ENCODE measurements at places on chromosomes 13 and 19.
A peak's percentile ranks its signal among the peaks of the same experiment; 100 is the strongest.

GRCh38 chr13:88417801-88418200 is 746.6 kb downstream of the SLITRK5 start:
- DNase-seq, result no peak

- DNase-seq, result no peak
Observed at GRCh38 chr19:30762651-30763050, 390.5 kb downstream of the ZNF536 start.

- peak; percentile 96 for DNase-seq
Observed at GRCh38 chr13:42762917-42763316, 18.5 kb upstream of the FAM216B start.

- DNase-seq, result no peak
Observed at GRCh38 chr13:72552731-72553130, 174.7 kb downstream of the MZT1 start.

DNA sequence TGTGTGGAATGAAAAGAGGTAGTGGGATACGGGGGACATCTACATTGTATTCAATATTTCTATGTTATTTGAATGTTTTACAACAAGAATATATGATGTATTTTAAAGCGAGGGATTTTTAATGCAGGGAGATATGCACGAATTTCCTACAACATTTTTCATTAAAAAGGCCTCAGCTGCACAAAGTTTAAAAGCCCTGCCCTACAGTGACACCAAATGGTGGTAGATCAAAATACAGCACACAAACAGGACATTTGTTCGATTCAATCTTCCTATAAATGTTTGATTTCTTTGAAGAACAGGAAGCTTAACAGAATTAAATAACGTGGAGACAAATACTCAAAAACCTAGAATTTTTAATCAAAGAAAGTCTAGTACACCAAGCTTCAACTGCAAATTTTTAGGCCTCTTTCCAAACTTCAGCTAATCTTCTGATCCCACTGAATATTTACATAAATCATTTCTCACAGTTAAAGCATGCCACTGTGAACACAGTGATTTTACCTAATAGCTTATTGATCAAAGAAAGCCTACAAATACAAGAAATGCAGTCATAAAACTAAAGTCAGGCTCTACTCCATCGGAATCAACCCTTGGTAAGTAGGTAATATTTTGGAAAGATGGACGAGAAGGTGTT is 257.2 kb downstream of the DIAPH3 start:
- DNase-seq, result peak; percentile 28

DNA sequence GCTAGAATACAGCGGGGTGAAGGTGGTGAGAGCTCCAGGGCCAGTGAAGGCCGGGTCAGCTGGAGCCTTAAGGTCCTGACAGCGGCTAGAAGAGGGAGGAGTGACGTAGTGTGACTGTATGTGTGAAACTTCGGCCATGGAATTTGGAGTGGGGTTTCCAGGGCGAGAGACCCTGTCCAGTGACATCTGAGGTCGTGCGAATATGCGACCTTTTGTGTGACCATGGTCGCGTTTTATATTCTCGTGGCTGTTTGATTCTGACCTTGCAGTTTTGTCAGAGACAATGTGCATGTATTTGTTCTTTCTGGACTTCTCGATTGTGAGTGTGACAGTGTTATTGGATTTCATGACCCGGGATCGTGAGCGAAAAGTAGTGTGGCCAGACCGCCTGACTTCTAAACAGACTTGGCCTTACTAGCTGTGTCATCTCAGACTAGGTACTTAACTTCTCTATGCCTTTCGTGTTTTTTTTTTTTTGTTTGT is 405 bp upstream of the ZNF569 start:
- DNase-seq, result peak; percentile 2

DNA sequence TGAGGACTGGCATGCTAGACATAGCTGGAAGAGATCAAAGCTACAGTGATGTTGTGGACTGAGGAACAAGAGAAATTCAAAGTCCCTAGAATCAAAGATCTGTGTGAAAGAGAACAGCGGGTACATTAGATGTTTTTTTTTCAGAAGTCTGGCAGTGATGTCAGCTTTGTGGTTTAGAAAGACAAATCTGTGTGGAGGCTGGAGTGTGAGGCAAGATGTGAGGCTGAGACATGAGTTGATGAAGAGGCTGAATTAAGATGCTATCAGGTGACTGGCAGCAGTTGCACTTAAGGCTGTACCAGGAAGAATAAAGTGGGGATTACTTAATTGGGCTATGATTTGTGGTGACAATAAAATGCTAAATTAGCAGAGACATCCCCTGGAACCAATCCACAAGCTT is 46.5 kb downstream of the DNAJC3 start:
- DNase-seq, result no peak

DNA sequence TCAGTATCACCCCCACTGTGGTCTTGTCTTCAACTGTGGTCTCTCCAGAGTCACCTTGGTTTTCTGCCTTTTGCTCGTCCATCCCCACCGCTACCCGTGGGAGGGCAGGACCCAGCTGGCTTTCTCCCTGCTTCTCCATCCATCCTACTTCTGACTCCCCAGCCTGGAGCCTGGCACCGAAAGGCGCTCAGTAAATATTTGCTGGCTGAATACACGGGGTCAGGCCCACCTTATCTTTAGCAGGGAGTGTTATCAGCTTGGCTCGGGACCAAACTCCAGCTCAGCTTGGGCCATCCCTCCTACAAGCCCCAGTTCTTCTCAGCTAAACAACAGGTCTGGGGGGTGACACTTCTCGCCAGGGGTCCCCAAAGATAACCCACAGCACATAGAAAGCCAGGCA is 62.0 kb upstream of the KLF2 start:
- DNase-seq, result no peak

- no peak for DNase-seq
Observed at GRCh38 chr13:71068041-71068440, 799.0 kb downstream of the DACH1 start.

GRCh38 chr19:53927739-53928138 is 18.7 kb downstream of the CACNG7 start:
- peak; percentile 29 for DNase-seq

DNA sequence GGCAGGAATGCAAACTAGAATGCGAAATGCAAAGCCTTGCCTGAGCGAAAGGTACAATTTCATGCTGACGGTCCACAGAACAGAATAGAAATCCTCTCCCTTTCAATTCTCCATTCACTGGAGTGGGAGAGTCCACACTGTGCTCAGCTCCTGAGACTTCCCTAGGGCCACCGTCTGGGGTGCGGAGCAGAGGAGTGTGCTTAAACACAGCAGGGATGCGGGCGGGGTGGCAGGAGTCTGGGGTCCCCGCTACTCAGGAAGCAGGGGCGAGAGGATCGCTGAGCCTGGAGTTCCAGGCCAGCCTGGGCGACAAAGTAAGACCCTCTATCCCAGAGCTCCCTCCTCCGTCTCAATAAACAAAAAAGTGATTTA is 552 bp upstream of the ZNF816 start:
- no peak for DNase-seq

- DNase-seq, result no peak
Observed at GRCh38 chr19:2798733-2799132, 13.4 kb downstream of the THOP1 start.

DNA sequence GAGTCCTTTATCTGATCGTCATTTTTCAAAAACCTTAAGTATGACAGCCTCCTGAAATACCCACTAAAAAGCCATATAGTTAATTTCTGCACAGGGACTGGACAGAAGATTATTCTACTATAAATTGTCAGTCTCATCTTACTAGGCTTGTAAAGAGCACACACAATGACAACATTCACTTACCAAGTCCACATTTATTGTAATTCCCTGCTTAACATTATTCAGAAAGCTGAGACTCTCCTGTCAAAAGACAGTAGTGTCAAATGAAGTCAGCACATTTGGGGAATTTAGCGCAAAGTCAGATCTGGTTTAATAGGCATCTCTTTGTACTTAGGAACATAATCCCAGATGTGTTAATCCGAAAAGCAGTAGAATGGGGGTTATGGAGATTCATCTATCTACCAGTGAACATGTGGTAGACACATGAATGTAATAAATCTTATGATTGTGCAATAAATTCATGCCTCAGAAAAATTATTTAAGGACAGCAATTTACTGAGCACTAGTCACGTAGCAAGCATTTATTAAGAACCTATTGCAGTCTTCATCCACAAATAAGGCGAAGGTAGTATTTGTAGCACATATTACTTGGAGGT is 224.6 kb upstream of the GPC6 start:
- no peak for DNase-seq

DNA sequence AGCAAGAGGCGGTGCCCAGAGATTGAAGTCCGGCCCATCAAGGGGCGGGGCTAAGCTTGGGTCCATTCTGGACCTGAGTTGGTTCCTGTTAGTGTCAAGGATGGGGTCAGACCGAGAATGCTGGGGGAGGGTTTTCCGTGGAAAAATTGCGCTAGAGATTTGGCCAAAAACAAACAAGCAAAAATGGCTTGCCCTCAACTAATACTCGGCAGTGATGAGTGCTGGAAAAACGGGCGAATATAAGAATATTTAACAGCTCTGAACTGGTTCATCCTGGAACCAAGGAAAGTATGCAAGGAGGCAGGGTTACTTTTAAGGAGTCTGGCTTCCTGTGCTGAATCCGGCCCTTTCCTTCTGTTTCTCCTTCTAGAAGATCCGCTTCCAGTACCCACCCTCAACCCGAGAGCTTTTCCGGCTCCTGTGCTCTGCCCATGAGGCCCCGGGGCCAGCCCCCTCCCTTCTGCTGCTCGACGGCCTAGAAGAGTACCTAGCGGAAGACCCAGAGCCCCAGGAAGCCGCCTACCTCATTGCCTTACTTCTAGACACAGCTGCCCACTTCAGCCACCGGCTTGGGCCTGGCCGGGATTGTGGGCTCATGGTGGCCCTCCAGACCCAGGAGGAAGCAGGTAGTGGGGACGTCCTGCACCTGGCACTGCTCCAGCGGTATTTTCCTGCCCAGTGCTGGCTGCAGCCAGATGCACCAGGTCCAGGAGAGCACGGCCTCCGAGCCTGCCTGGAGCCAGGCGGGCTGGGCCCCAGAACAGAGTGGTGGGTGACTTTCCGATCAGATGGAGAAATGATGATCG is 880 bp downstream of the SWSAP1 start:
- DNase-seq, result no peak

DNA sequence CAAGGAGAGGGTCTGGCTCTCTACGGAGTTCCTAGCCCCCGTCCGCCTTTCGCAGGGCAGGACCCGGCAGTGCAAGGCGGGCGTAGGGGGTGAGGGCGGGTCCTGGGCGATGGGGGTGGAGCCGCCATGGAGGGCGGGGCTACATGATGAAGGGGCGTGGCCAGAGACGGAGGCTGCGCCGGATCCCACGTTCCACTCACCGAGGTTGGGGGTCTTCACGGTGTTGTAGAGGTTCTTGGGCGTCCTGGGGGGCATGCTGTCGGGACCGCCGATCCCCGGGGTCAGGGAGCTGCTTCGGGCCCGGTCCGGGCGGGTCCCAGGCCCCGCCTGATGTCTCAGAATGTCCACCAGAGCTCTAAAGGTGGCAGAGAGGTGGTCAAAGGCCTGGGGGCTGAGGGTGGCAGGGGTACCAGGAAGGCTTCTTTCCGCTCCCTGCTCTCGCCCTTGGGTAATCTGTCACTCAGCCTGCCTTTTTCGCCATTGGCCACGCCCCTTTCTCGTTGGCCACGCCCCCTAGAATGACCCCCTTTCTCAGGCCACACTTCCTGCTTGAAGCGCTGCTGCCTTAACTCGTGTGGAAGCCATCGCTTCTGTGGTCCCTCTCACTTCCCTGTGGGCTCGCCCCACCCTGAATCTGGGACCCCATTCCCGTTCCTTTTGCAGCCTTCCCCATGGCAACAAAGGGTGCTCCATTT is 2.5 kb downstream of the SHISA7 start:
- no peak for DNase-seq

DNA sequence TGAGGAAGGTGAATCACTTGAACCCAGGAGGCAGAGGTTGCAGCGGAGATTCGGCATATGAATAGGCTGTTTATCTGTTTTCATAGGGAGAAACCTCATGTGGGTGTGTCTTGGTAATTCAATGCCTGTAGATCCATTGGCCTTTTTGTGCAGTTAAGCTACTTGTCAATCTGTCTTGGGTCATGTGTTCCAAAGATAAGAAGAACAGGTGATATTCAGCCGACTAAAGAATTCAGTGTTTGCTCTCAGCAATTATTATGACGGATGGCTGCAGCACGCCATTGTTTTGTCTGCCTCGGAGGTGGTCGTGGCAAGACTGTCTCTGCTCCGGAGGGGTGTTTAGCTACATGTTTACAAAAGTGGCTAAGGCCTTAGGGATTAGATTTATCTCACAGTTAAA is 573.0 kb upstream of the PCDH9 start:
- no peak for DNase-seq

- peak; percentile 90 for DNase-seq
Observed at GRCh38 chr19:4744451-4745174, 21.0 kb upstream of the DPP9 start.

- DNase-seq, result no peak
Observed at GRCh38 chr13:105996391-105997025, 539.0 kb downstream of the EFNB2 start.

GRCh38 chr19:16381756-16382401 is 57.3 kb downstream of the KLF2 start:
- DNase-seq, result no peak

DNA sequence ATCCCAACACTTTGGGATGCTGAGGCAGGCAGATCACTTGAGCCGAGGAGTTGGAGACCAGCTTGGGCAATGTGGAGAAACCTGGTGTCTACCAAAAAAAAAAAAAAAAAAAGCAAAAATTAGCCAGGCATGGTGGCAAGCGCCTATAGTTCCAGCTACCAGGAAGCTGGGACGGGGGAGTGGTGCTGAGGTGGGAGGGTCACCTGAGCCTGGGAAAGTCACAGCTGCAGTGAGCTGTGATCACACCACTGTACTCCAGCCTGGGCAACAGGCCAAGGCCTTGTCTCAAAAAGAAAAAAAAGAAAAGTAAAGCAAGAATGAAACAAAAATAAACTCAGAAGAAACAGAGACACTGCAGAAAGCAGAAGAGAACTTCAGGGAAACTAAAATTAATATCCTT is 31.6 kb downstream of the MTRF1 start:
- DNase-seq, result peak; percentile 28

DNA sequence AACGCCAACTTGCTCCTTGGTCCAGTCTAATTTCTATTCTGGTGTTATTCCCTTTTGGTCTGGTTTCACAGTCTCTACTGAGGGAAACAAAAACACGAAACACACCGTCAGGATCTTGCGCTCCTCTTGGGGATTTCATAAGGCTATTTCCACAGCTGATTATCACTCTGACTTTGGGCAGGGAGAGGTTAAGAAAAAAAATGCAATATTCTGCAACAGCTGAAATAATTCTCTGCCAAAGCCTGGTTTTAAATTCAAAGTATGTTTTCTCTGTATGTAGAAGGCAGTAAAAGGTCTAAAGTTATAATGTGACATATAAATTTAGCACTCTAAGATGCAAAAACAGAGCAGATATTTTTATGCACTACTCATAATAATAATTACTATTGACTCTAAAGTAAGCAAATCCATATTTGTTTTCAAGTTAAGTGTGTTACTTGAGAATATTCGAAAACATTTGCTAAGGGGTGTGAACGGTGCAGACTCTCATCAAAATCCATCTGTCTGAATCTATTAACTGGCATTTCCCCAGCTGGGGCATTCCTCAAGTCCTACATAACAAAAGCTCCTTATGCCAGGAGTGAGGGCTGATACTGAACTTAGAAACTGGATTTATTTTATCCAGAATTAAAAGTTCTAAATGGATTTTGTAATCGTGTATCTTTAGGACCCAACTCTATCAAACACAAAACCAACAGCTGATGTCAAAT is 38.4 kb upstream of the STARD13 start:
- DNase-seq, result no peak
